ENCODE measurements at places on chromosomes 2 and 18.

- DNase-seq: peak; percentile 39
Observed at GRCh38 chr2:41853427-41854191, 194.2 kb upstream of the PKDCC start.

- no peak for DNase-seq
Observed at GRCh38 chr2:115084446-115084845, 642.0 kb downstream of the DPP10 start.

DNA sequence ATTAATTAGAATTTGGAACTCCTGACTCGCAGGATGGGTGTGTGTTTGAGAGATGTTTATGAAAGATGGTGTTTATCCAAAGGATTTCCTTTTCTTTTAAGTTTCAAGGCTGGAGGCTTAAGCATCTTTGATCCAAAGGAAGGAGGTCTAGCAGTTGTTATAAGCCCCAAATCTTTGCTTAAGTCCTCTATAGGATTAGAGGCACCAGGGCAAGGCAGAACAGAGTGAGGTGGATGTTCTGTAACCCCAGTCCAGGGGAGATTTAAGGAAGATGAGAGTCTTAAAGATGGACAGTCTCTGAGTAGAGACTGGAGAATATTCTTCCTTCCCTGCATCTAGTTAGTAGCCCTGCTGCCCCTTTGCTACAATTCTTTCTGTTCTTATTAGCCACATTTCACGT is 17.5 kb downstream of the LBH start:
- no peak for DNase-seq

DNA sequence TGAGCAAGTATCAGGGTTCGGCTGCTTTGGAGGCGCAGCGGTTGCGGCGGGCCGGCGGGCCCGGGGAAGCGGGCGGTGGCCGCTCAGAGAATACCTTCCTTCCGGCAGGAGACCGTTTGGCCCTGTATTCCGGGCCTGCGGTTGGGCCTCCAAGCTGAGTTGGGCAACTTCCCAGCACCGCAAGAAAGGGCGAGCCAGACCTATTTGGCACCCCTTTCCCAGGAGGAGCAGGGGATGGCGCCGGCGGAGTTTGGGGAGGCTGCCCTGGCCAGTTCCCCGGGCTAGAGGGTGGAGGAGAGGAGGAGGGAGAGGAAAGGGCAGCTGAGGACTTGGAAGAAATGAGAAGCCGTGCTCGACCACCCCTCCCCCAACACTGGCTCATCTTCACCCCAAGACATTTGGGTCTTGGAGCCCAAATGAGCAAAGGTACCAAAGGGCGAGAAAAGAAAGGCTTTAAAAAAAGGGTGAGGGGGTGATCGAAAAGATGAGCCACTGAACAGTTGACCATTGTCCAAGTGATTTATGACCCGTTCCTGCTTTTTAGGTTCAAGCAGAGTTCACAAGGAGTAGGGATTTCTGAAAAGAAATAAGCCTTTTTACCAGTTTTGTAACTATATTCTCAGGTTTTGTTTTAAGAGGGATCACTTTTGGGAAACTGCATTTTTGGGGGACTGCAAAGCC is 8.4 kb downstream of the HOXD3 start:
- no peak for DNase-seq

DNA sequence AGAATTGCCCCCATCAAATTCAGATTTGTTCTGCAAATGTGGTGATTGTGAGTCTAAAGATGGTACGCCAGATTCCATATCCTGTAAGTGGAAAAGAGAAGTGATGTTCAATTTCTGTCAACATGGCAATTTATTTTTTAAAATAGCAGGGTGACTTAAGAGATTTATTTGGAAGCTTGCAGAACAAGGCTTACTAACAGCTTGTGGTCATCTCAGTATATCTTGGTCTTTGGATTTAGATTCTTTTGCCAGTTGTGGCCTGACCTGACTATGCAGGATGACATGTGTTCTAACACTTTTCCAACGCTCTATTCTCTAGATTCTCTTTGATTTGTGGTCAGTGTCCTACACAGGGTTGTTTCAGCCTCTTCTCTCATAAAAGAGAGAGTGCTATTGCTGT is 74.4 kb downstream of the MAP3K20 start:
- no peak for DNase-seq

GRCh38 chr18:37787452-37787851 is 221.9 kb upstream of the CELF4 start:
- DNase-seq: peak; percentile 23

- DNase-seq: no peak
Observed at GRCh38 chr18:11976315-11977152, 4.8 kb upstream of the IMPA2 start.

DNA sequence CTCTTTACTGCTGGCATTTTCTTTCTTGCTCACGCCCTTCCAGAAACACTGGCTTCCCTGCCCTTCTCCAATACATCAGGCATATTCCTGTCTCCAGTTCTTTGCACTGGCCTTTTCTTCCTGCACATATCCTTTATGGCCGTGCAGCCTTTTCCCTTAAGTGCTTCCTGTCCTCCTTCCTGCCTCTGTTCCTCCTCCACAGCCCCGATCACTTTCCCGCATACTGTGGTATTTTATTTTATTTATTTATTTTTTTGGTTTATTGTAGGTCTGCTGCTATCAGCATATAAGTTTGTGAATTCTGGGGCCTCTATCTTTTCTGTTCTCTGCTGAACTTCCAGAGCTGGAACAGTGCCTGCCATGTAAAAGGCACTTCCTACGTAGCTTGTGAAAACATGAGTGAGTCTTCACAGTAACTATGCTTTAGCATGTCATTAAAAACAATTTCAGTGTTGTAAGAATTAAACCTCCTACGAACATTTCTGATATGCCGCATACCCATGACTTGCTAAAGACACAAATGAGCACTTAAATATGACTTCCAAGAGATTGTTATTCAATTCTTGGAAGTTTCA is 289.1 kb downstream of the TRIB2 start:
- no peak for DNase-seq

DNA sequence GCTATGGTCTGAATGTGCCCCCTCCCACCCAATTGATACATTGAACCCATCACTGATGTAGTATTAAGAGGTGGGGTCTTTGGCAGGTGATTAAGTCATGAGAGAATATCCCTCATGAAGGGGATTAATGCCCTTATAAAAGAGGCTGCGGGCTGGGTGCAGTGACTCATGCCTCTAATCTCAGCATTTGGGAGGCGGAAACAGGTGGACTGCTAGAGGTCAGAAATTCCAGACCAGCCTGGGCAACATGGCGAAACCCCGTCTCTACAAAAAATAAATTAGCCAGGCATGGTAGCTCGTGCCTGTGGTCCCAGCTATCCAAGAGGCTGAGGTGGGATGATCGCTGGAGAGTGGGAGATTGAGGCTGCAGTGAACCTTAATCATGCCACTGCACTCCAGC is 14.3 kb downstream of the POLR2D start:
- DNase-seq: no peak

GRCh38 chr2:237968048-237968862 is 1.4 kb downstream of the UBE2F start:
- no peak for DNase-seq

DNA sequence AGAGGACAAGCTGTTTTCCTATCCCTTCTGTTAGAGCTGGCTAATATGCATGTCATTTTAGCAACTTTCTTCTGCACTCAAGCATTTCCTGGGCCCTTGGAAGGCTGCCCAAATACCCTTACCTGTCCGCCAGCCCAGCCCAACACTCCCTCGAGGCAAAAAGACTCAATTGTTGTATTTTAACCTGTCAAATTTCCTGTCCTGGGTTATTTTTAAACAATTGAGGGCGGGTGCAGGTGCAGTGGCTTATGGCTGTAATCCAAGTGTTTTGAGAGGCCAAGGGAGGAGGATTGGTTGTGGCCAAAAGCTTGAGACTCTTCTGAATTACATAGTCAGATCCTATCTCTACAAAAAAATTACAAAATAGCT is 125.0 kb upstream of the ARHGAP28 start:
- peak; percentile 59 for DNase-seq

DNA sequence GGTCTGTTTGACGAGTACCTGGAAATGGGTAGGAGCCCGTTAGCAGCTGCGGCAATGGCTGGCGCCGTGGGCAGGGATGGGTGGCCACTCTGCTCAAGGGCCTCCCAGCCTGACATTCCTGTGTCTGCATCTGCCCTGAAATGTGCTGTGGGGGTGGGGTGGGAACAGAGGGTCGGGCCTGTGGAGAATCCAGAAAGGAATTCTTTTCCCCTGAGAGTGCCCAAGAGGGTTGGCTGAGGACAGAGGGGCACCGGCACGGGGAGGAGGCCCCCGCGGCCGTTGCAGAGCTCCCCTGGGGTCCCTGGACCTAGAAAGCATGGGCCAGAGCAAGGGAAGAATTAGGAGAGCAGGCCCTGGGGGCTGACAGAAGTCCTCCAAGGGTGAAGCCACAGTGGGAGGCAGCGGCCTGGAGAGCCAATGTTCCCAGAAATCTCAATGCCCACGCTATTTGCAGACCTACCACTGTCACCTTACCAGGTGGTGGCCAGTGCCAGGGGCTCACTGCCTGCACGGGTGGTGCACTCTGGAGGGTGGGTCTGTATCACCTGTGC is 27.8 kb downstream of the ANO7 start:
- no peak for DNase-seq

DNA sequence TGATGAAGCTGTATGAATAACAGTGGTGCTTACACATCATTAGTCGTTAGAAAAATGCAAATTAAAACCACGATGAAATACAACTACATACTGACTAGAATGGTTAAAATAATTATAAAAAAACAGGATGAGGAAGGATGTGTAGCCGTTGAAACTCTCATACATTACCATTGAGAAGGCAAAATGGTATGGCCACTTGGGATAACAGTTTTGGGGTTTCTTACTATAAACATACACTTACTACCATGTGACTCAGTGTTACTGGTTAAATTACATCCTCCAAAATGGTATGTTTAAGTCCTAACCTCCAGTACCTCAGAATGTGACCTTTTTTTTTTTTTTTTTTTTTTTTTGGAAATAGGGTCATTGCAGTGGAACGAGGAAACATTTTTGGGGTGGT is 58.4 kb downstream of the UBE2E3 start:
- no peak for DNase-seq

- no peak for DNase-seq
Observed at GRCh38 chr2:80971-81736, 34.8 kb upstream of the FAM110C start.

DNA sequence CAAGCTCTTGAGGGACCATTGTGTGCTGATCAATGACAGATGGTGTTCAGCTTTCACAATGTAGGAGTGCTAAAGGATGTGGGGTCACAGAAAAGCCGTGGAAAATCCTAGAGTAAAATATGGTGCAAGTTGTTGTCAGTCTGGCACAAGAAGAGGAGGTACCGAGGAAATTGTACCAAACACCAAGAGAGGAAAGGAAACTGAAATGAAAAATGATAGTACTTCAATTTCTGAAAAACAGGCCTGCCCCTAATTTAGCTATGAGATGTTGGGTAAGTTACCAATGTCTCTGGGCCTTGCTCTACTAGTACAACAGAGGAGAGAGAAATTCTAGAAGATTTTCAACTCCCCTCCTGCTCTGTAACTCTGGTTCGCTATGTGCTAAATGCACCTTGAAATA is 78.8 kb upstream of the PELI1 start:
- DNase-seq: no peak

DNA sequence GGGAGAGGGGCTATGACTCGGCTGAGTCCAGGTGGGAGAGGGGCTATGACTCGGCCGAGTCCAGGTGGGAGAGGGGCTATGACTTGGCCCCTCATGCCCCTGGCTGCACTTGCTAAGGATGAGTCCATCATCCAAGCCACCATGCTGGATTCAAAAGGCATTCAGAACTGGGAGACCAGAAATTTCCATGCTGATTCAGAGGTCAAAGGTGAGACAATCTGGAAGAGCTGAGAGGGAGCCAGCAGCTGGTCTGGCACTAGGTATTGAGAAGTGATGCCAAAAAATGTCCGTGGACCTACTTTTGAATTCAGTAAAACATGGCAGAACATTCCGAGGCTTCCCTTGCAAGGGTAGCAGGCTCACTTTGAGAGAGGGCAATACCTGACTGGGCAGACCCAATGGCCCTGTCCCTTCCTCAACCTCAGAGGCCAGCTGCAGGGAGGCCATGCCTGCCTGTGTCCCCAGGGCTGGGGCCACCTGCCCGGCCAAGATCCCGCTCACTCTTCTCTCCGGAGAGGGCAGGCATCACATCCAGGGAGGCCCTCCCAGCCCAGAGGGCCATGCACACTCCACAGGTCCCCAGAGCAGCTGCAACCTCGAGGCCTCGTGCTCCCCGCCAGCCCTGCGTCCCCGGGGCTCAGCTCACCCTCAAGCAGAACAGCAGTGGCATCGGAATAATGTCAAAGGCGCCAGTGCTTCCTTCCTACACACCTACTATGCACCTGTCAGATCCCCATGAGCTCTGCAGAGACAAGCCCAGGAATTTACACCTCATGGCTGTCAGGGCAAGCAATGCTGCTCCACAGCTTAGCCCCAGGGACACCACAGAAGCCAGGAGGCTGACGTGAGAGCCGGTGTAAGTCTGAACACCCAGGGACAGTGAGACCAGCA is 80.2 kb upstream of the GPC1 start:
- no peak for DNase-seq

DNA sequence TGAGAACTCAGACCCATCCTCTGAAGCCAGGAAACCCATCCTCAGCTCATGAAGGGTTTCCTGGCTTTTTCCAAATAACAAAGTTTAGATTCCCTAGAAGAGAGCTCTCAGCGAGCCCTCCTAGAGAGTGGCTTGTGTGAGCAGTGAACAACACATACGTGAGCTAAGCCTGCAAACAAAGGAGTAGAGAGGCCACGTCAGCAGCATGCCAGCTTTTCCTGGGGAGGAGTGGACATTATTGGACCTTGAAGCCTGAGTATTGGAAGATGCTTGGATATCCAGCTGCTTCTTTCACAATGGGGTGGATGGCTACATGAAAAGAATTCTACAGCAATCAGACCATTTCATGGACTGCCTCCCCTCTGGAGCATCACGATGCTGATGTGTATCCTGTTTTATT is 21.1 kb downstream of the KIF5C start:
- DNase-seq: peak; percentile 89

DNA sequence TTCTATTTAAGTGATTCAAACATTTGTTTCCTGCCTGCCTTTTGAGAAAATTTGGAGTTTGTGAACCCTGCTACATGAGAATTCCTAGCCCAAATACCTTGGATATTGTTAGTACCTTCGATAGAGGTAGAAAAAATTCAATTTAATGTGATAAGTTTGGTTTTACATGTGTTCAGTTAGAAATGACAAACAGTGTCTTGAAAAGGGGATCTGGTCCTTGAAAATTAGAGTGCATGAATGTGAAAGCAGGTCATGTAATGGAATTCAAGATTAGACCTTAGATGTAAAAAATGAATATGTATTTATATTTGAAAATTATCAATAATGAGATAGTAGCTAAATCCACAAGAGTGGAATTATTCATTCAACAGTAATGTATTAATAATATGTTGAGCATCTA is 70.5 kb downstream of the PIK3C3 start:
- DNase-seq: no peak

GRCh38 chr2:112140899-112141625 is 2.9 kb downstream of the FBLN7 start:
- DNase-seq: no peak

DNA sequence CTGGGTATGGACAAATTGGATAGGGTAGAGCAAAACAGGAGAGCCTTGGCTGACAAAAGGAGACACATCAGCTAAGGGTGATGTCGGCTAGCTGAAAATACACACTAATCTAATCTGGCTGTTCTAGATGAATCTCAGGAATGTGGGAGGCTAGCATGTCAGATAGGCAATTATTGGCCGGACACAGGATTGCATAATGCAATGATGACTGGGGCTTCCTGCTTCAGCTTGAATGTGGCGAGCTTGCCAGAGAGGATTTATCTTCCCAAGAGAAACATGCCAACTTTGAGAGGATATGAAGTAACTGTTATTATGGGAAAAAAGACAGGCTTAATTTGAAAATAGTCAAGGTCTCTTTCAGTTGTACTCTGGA is 102.4 kb downstream of the TRIB2 start:
- no peak for DNase-seq

GRCh38 chr2:88450925-88451810 is 1.3 kb downstream of the FOXI3 start:
- DNase-seq: no peak

Data from COR-L47 (cell line).